ENCODE measurements at places on chromosomes 3 and 15.

- DNase-seq = no peak
Observed at GRCh38 chr15:56353740-56354139, 11.5 kb upstream of the TEX9 start.

DNA sequence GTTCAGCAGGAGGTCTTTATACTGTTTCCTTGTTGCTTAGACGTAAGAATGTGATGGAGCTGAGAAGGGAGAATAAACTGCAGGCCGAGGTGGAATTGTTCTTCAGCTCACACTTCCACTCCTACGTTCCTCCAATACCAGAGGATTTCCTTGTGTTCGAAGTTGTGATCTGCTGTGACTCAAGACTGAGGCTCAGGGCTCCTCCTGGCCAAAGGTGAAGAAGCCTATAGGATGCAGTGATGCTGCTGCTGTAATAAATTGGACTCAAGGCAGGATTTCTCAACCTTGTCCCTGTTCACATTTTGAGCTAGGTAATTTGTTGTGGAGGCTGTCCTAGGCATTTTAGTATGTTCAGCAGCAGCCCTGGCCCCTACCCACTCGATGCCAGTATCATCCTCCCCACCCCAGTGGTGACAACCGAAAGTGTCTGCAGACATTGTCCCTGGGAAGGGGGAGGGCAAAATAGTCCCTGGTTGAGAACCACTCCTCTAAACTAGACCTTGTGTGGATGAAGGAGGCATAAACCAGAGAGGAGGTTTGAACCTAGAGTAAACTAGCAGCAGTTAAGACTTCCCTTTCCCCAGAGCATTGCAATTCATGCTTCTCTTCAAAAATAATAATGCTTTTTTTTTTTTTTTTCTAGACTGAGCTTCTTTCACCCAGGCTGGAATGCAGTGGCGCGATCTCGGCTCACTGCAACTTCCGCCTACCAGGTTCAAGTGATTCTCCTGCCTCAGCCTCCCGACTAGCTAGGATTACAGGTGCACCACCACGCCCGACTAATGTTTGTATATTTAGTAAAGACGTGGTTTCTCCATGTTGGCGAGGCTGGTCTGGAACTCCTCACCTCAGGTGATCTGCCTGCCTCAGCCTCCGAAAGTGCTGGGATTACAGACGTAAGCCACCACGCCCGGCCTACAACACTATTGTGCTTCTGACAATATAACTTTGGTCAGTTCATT lies 11.1 kb downstream of the RAP2B start:
- DNase-seq = no peak

GRCh38 chr3:12335421-12335820 lies 46.6 kb downstream of the PPARG start:
- DNase-seq = no peak

DNA sequence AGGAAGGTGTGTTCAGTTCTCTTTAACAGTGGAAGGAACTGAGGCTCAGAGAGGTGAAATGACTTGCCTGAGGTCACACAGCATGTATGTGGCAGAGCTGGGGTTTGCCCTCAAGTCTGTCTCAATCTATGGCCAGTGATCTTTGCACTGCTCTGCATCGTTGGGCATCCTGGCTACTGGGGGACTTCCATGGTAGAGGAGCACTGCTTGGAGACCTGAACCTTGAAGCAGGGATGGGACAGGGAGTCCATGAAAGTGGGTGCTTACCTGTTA lies 2.0 kb downstream of the CORO2B start:
- no peak for DNase-seq

GRCh38 chr15:48965972-48966371 lies 2.3 kb upstream of the SHC4 start:
- DNase-seq = peak; percentile 12

GRCh38 chr3:156594219-156594683 lies 39.3 kb upstream of the SSR3 start:
- DNase-seq = no peak

DNA sequence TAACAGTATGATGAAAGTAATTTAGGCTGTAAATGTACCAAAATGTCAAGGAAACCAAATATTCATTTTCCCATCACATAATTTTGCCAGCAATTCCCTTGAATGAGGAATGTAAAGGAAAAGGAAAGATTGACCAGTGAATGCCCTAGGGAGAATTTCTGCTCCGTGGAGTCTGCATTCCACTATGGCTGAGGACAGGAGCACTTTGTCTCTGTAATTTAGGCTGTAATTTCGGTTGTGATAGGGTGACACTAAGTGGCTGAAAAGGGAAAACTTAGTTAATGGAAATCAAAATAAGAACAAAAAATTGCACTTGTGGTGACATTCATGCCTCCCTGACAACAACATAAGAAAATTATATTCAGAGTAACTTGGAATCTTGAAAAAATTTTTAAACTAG lies 8.3 kb upstream of the TMEM207 start:
- DNase-seq = no peak

DNA sequence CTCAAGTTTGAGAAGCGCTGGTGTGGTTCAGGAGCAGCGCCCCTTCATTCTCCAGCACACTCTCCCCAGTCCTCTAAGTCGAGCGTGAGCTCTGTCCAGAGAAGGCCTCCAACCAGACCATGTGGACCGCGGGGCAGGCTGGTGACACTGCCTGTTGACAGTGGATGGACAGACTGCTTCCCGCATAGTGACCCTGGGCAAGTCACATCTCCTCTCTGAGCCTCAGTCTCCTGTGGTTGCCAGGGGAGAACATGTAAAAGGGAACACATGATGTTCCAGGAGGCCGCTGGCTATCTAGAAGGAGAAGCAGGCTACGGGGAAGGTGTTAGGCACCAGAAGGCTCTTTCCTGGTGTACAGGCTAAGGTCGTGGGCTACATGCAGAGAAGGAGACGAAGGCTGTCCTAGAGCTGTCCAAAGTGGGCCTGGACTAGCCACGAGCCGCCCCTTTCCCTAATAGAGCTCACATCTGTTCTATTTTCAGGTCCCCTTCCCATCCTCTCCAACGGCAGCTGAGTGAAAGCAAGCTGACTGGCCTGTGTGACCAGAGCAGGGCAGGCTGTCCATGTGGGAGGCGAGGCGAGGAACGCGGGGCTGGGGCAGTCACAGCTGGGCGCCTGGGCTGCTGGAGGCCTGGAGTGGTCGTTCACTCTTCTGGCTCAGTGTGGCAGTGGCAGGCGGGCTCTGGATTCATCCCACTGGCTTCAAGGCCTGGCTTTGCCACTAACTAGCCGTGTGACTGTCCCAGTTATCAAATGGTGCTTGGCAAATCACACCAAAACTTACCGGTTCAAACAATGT lies 11.1 kb downstream of the ISG20 start:
- no peak for DNase-seq

- DNase-seq = no peak
Observed at GRCh38 chr15:85414495-85414894, 34.1 kb downstream of the AKAP13 start.

DNA sequence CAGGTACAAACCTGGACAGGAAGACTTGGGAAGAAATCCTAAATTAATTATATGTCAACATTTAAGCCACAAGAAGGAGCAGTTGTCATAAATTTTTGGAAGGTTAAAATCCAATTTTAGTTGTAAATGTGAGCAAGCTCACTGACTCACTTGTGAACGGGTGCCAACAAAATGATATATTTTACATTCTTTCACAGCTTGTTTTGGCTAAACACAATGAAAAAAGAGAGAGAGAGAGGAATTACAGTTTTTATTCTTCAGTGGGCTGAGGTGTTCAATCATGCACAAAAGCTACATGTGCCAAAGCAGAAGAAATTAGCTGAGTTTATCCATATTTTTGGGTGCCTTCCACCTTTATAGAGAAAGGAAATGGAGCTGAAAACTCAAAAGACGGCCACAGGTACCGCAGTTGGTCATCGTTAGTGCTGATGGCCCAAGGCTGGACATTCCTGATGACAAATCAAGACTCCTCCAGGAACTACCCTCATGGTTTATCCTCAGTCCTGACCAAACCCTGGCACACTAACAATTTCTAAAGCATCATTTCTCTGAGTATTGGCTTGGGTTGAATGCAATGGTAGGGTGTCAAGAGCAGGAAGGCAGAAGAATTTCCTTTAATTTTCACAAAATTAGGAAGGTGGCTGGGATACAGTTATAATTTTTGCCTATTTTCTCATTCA lies 37.6 kb upstream of the WNT5A start:
- DNase-seq = no peak

DNA sequence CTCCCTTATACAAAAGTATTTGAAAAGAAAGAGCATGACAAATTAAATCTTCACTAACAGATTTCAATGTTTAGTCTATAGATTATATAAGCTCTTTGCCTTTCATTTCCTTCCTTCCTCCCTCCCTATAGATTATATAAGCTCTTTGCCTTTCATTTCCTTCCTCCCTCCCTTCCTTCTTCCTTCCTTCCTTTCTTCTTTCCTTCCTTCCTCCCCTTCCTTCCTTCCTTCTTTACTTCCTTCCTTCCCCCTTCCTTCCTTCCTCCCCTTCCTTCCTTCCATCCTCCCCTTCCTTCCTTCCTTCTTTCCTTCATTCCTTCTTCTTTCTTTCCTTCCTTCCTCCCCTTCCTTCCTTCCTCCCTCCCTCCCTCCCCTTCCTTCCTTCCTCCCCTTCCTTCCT lies 209.8 kb upstream of the CBLB start:
- no peak for DNase-seq

GRCh38 chr3:2915826-2916225 lies 194.3 kb downstream of the IL5RA start:
- DNase-seq = no peak

GRCh38 chr15:69559440-69560190 lies 107.0 kb downstream of the RPLP1 start:
- DNase-seq = no peak

GRCh38 chr15:56804938-56805337 lies 71.6 kb upstream of the ZNF280D start:
- no peak for DNase-seq

DNA sequence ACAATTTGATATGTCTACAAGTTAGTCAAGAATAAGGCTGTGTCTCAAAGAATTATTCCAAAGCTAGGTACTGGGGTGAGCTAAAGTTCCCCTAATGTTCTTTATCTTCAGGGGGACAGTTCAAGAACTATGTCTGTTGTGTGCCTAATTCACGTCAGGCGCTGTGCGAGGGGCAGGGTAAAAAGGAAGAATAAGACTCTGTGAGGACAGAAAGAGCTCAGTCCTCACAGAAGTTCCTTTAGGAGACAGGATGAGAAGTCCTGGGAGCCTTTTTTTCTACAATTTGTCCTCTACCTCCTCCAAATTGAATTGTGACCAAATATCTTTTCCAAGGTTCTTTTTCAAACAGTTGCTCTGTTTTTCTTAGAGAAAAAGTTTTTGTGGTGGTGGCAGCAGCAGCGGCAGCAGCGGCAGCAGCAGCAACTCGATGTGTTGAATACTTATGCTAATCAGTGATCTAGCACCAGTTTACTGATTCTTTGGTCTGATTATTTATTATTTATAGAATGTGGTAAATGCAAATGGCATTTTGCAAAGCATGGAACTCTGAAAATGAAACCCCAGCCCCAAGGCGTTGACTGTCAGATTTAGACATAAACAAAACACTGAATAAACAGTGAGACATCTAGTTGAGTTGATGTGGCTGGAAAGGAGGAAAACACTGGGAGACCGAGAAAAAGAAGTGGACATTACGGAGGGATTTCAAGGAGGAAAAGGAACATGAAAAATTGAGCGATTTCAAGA lies 88.6 kb downstream of the GTPBP8 start:
- DNase-seq = no peak

- no peak for DNase-seq
Observed at GRCh38 chr3:47054412-47054811, 74.9 kb downstream of the NBEAL2 start.

GRCh38 chr15:77071305-77072223 lies 655 bp upstream of the TSPAN3 start:
- no peak for DNase-seq

- DNase-seq = no peak
Observed at GRCh38 chr15:33636958-33637357, 326.2 kb downstream of the RYR3 start.

- no peak for DNase-seq
Observed at GRCh38 chr15:48966595-48967301, 3.0 kb upstream of the SHC4 start.

DNA sequence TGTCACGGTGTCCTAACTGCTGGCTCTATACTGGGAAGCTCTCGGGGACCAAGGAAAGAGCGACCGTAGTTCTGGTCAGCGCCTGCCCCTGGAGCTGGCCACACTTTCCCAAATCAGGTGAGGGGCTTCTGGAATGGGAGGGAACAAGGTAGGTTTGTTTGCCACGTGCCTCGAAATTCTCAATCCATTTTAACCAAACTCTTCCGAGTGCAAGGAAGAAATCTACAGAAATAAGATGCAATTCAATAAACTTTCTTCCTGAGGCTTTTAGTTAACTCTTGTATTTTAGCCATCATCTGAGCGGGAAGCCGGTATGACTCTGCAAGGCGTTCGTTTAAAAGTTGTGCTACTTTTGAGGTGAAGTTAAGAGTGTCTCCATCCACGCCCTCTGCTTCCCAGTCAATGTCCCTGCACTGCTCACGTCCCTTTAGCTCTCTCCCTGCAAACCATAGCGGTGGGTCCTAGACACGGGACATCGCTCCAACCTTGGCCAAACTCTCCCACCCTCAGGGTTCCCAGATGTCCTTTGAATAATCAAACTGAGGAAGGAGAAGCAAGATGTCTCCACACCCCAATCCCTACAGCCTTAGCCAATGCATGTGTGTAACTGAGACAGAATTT lies 597 bp downstream of the AGTR1 start:
- no peak for DNase-seq

DNA sequence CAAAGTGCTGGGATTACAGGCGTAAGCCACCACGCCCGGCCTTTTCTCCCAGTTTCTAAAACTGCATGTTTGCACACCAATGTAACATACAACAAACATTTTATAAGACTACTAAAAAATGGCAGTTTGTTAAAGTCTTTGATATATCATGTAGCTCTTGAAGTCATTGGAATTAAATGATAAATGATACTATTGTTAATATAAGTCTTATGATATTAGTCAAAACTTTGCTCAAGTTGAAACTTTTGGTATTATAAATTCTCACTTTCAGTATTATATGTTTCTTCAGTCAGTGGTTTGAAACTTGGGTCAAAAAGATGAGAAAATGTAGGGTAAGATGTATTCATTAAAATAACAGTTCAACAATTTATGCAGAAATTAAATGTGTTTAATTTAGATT lies 117.6 kb upstream of the TBL1XR1 start:
- no peak for DNase-seq

- DNase-seq = no peak
Observed at GRCh38 chr15:68644996-68645395, 66.2 kb downstream of the CORO2B start.

DNA sequence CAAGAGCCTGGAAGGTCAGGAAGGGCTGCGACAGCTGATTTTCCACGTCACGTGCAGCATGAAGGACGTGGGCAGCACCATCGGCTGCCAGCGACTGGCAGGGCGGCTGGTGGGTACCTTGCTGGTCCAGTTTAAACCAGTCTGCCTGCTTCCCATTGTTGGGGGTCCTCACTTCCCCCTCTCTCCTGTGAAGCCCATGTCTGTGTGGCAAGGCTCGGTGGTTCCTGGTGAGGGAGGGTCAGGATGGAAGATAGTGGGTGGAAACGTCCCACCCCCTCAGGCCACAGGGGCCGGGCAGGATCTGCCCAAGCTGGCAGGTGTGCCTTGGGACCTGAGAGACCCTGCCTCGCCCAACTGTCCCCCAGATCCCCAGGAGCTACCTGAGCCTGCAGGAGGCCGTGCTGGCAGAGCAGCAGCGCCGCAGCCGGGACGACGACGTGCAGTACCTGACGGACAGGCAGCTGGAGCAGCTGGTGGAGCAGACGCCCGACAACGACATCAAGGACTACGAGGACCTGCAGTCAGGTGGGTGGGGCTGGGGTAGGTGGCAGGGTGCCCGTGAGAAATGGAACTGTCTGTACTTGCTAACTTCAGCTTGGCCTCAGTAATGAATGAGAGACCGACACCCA lies 108.2 kb downstream of the LRRK1 start:
- peak; percentile 69 for DNase-seq
